ENCODE measurements at places on chromosomes 3 and 15.

- DNase-seq = no peak
Observed at GRCh38 chr15:90871139-90871715, 2.8 kb downstream of the FURIN start.

DNA sequence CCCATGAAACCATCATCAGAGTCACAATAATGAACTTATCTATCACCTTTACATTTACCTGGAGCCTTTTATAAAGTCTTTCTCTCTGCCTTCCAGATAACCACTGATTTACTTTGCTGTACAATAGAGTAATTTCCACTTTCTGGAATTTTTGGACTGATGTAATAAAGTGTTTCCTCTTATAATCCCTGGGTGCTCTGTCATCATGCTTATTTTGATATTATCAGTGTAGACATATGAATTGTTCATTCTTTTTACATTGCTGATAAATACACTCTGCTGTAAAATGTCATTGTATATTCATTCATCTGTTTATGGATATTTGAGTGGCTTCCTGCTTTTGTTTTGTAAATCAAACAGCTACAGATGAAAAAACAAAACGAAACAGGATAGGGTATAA lies 27.0 kb upstream of the IREB2 start:
- DNase-seq = no peak

GRCh38 chr3:141250342-141250741 lies 18.7 kb downstream of the PXYLP1 start:
- no peak for DNase-seq

- no peak for DNase-seq
Observed at GRCh38 chr3:36765104-36765503, 751 bp upstream of the DCLK3 start.

DNA sequence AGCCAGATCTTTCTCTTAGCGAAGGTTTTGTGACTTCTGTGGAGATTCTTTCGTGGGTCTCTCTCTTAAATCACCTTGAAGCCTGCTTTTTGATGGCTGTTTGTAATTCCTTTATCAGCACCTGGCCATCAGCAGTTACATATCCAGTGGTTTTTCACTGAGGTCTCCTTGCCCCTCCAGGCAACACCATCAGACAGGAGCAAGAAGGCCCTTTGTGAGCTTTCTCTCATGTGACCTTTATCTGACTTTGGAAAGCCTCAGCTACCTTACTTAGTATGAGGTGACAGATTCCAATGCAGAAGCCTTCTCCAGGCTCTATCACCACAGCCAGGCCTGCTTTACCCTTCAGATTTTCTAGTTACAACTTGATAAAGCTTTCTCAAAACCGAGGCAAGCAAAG lies 30.0 kb upstream of the P3H2 start:
- no peak for DNase-seq

All from AG04449 (cell line).